Activated CD8-positive, alpha-beta memory T cell treated with anti-CD3 and anti-CD28 coated beads for 4 hours (primary cell): ENCODE measurements at places on chromosomes 2 and 18.

- DNase-seq, result no peak
These were observed 167.0 kb downstream of the ZNF804A start for GRCh38 chr2:184765112-184765895.

- no peak for DNase-seq
These were observed 89.6 kb upstream of the NPAS2 start for GRCh38 chr2:100730290-100730868.

DNA sequence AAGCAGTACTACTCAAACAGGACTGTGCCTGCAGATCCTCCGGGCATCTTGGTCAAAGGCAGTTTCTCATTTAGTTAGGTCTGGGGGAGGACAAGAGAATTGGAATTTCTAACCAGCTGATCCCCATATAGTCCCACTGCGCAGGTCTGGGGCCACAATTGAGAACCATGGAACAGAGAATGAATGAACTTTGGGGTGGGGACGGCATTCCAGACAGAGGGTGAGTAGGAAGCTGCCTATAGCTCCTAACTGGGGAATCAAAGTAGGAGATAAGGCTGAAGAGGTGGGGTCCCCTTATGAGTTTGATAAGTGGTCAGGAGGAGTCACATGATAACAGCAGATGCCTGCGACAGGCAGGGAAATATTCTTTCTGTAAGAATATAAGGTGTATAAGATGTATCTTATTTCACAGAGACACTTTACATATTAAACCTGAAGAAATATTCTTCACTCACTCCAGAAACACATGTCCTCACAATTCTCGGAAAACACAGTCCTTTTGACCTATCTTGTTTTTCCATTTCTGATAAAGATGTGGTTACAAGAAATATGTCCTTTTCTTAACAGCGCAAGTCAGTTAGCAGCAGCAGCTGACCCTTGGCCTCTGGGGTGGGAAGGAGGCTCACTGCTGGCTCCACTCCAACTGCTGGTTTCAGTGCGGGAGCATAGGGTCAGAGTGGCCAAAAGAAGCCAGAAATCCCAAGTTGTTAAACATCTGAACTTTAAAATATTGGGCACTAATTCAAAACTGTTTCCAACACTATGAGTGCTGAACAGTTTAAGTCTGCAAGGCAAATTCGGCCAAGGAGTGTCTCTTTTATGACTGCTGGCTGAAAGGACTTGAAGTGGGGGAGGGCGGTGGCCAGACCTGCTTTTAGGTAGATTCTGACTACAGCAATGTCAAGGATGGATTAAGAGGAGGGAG lies 12.6 kb upstream of the TMEM214 start:
- no peak for DNase-seq

GRCh38 chr2:213281156-213281555 lies 3.1 kb upstream of the SPAG16 start:
- DNase-seq, result no peak
